ENCODE measurements at places on chromosomes 2 and 18. TPM values are rescaled to one million over a fixed set of nuclear protein-coding genes. Genes with fewer than 3 reads are reported as not detected.

- no peak for DNase-seq
Observed at GRCh38 chr2:203989521-203989920, 53.0 kb downstream of the ICOS start.

GRCh38 chr2:195590861-195591205, 66.2 kb upstream of the SLC39A10 start:
- DNase-seq: no peak

DNA sequence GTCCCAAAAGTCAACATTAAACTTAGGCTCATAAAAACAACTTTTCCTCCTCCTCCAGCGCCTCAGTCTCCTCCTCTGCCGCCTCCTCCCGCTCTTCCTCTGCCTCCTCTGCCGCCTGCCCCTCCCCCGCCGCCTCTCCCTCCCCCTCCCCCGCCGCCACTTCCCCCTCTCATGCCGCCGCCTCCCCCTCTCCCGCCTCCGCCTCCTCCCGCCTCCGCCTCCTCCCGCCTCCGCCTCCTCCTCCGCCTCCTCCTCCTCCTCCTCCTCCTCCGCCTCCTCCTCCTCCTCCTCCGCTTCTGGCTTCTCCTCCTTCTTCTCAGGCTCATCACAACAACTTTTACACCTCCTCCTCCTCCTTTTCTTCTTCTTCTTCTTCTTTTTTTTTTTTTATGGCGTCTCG, 599.9 kb downstream of the TMEM182 start:
- no peak for DNase-seq

DNA sequence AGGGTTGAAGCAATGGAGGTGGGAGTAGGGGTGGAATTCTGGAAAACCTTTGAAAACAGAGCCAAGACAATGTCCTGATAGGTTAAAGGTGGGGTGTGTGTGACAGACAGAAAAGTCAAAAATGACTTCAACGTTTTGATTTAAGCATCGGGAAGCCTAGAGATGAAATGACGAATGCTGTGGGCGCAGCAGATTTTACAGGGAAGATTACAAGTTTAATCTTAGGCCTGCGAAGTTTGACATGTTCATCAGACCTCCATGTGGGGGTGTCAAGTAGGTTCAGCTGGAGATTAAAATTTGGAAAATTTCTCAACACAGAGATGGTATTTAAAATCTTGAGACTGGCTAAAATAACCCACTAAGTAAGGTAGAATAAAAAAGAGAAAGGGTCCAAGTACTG, 453.3 kb downstream of the TXNL1 start:
- no peak for DNase-seq

GRCh38 chr2:113281910-113282746, 3.4 kb upstream of the PAX8 start:
- no peak for DNase-seq

DNA sequence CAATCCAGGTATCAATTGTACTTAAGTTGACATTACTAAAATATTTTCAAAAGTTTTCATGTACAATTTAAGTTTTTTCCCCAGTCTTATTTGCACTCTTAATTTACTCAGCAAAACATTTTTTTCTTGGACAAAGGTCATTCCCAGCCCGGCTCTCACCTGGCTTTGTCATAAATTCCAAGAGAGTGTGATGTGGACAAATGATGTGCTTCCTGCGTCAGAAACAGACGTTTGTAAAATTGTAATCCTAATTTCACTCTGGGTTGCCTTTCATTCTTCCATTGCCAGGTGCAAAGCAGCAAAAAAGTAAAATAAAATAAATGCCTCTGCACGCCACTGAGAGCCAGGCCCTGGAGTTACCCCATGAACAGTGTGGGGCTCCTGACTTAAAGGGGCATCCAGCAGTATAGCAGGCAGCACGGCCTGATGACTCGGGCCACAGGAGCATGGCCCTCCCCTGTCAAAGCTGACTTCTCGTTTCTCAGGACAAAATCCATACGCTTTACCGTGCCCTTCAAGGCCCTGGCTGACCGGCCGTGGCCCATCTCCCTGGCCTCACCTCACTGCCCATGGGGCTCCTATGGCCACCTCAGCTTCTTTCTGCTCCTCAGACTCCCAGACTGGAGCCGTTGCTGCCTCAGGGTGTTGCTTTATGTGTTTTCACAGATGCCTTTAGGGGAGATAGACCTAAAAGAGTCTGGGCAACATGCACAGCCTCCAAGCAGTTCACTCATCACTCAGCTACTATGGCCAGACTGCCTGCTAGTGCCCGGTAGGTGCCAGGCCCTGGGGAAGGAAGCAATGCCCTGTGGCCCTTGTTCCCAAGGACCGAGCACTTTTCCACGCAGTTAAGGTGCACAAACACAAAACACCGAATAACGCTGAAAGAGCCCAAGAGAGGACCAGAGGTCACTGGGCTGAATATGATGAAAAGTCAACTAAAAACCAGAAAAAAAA, 7.6 kb upstream of the TMEM185B start:
- DNase-seq: no peak

GRCh38 chr2:201298462-201299052, 38.2 kb downstream of the CASP8 start:
- DNase-seq: no peak

The DSG1 gene
- total RNA-seq: not detected

The KCNK3 gene
- total RNA-seq: not detected

The TANC1 gene
- total RNA-seq: 2.8 TPM

The NT5C1B gene
- not detected for total RNA-seq

The OBSL1 gene
- total RNA-seq: 117 TPM

The ALLC gene
- total RNA-seq: not detected

Measured in G401 (cell line).